ENCODE measurements at places on chromosomes 16 and 17. TPM values are rescaled to one million over a fixed set of nuclear protein-coding genes. Genes with fewer than 3 reads are reported as not detected.

Gene MPHOSPH6
- total RNA-seq, result 42.6 TPM

DNA sequence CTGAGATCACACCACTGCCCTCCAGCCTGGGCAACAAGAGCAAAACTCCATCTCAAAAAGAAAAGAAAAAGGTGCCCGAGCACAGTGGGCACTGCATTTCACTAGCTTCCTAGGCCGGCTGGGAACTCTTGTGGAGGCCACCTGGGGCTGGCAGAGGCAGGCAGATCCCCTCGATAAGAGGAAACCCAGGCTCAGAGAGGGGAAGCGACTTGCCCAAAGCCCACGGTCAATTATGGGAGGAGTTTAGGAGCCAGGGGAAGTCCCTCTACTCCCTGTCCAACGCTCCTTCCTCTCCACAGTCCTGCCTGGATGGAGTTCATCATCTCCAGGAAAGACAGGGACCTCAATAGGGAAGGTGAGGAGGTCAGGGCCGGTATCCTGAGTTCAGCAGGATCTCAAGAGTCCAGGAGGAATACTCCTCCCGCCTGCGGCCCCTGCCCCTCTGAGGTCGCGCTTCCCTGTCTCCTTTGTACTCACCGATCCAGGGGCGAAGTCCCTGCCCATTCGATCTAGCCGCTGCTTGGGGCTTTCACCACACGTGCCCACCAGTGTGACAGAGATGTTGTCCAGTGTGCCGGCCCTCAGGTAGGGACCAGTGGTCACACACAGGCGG lies 841 bp downstream of the ALOXE3 start:
- no peak for ATAC-seq

Gene CORO6
- total RNA-seq, result 5.2 TPM

DNA sequence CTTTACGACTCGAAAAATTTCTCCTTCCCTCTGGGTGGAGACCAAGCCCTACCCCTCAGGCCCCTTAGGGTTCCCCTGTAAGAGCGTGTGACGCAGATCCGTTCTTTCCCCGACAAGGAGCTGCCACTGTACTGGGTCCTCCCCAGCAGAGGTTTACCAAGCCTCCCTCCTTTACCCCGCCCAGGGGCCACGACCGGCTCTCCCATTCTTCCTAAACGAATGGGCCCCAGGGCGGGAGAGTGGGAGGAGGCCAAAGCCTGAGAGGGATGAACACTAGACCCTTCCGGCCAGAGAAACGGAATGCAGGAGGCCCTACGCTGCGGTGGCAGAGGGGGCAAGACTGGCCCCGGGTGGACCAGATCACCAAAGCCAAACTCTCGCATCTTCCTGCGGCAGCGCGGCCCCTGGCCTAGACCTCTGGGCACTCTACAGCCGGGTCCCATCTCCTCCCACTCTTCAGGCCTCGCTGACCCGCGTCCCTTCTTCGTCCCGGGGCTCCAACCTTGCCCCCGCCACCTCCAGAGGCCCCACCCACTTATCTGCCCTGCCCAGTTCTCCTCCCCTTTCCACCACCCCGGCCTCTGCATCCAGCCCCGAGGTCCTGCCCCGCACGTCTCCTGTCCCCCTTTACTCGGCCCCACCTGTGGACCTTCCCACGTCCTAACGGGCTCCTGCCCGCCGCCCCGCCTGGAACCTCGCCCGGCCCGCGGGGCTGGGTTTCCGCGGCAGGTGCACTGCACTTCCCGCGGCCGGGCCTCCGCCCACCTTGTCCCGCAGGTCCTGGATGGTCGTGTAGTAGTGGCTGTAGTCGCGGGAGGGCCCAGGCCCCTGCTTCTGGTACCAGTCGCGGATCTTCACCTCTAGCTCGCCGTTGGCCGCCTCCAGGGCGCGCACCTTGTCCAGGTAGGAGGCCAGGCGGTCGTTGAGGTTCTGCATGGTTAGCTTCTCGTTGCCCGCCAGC lies 765 bp downstream of the KRT19 start:
- no peak for ATAC-seq

DNA sequence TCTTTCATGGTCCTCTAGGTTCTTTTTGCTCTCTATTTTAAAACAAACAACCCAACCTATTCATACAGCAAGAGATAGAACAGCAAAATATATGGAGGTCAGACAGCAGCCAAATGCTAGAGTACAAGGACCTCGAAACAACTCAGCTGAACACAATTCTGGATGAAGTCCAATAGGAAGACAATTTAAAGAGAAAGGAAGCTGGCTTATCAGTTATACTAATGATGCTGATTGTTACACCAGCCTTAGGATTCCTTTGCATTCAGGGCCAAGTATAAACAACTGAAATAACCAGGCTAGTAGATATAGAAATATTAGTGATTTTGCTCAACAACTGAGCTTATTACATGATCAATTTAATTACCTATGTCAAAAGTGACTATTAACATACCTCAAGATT lies 2.5 kb downstream of the SSH2 start:
- ATAC-seq, result no peak

DNA sequence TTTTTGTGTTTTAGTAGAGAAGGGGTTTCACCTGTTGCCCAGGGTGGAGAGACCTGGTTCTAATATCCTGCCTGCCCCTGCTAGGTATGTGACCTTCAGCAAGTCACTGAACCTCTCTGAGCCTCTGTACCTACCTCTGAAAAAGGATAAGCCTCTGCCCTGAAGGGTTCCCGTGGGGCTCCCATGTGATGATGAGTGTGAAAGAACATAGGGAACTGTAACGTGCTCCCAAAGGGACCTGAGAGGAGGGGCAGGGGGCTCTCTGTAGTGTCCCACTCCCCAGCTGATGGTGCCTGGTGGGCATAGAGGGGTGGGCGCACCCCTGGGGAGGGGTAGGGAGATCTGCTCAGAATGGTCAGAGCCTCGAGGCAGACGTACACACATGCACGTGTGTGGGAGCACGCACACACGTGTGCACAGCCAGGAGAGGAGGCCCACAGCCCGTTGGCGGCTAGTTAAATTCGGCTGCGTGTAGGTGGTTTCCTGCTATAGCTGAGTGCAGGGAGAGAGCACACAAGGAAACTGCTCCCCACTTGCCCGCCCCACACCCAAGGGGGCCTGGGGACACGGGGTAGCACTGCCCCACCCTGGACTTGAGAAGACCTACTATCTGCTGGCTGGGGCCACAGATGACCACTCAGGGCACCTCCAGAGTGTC lies 6.7 kb downstream of the KCNH4 start:
- no peak for ATAC-seq

DNA sequence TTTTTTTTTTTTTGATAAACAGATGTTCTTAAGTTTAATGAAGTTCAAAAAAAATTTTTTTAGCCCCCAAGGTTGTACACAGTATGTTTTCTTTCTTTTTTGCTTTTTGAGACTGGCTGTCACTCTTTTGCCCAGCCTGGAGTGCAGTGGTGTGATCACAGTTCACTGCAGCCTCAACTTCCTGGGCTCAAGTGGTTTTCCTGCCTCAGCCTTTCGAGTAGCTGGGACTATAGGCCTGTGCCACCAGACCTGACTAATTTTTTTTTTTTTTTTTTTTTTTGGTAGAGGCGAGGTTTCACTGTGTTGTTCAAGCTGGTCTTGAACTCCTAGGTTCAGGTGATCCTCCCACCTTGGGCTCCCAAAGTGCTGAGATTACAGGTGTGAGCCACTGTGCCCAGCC lies 12.8 kb downstream of the ITGAE start:
- ATAC-seq, result no peak

GRCh38 chr17:1197379-1197778 lies 17.6 kb upstream of the ABR start:
- peak; percentile 17 for ATAC-seq

GRCh38 chr17:74770498-74771318 lies 5.4 kb downstream of the NAT9 start:
- ATAC-seq, result peak; percentile 69

GRCh38 chr16:74463888-74464287 lies 42.6 kb upstream of the CLEC18B start:
- no peak for ATAC-seq

Gene CD300LB
- total RNA-seq, result 0.06 TPM

Gene CRYM
- 1.7 TPM for total RNA-seq

Gene GLP2R
- 0.19 TPM for total RNA-seq

DNA sequence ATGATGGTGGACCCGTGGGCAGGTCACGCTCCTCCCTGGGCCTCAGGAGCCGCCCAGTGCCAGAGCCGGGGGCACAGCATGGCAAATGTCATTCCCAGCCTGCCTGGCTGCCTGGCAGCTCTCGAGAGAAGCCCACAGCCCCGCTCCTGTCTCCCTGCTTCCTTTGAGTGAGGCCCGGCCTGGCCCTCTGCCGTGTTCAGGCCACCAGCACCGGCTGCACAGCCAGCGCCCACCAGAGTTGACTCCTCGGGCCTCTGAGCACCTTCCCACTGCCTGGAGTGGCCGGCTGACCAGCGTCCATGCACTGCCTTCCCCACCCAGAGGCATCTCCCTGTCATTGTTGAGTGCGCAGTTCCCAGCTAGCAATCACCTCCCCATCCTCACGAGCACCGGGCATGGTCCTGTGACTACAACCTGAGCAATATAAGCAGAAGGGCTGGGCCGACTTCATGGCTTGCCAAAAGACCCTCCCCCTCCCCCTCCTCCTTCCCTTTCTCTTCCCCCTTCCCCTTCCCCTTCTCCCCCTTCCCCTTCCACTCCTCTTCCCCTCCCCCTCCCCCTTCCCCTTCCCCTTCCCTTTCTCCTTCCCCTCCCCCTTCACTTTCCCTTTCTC lies 11.9 kb upstream of the SLC38A10 start:
- ATAC-seq, result no peak

All from motor neuron (in vitro differentiated cells).